ENCODE measurements at places on chromosomes 4 and X. TPM values are rescaled to one million over a fixed set of nuclear protein-coding genes. Genes with fewer than 3 reads are reported as not detected.

RAB9B gene
- 0.35 TPM for total RNA-seq

UGT8 gene
- total RNA-seq, result not detected

TMPRSS11F gene
- total RNA-seq, result not detected

HCFC1 gene
- 14.8 TPM for total RNA-seq

CFI gene
- total RNA-seq, result 25.1 TPM

BGN gene
- total RNA-seq, result 22.9 TPM

PSAPL1 gene
- not detected for total RNA-seq

SLC10A6 gene
- 0.13 TPM for total RNA-seq

GABRA4 gene
- total RNA-seq, result not detected

All from pulmonary artery endothelial cell (primary cell).